DND-41 (cell line): ENCODE measurements at places on chromosomes 13 and 19.

DNA sequence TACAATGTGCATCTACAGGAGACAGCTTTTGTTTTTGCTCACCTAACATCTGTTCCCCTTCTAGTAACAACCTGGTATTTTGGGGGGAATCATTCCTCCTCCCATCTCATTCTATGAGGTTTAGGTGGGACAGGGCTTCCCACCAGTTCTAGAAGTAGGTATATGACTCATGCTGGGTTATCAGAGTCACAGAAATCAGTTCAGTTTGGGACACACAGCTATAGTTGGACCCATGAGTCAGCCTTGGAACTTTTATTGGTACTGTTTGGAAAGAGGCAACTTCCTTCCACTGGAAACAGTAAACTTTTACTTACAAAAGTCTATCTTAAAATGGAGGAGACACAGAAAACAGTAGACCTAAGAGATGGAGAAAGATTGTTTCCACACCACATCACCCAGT lies 185.5 kb downstream of the DNAJC3 start:
- no peak for DNase-seq
- no peaks in the 10 kb centered on the region for H3K36me3 ChIP-seq
- no peaks in the 10 kb centered on the region for H3K4me1 ChIP-seq
- H3K27me3 ChIP-seq: no peaks in the 10 kb centered on the region

DNA sequence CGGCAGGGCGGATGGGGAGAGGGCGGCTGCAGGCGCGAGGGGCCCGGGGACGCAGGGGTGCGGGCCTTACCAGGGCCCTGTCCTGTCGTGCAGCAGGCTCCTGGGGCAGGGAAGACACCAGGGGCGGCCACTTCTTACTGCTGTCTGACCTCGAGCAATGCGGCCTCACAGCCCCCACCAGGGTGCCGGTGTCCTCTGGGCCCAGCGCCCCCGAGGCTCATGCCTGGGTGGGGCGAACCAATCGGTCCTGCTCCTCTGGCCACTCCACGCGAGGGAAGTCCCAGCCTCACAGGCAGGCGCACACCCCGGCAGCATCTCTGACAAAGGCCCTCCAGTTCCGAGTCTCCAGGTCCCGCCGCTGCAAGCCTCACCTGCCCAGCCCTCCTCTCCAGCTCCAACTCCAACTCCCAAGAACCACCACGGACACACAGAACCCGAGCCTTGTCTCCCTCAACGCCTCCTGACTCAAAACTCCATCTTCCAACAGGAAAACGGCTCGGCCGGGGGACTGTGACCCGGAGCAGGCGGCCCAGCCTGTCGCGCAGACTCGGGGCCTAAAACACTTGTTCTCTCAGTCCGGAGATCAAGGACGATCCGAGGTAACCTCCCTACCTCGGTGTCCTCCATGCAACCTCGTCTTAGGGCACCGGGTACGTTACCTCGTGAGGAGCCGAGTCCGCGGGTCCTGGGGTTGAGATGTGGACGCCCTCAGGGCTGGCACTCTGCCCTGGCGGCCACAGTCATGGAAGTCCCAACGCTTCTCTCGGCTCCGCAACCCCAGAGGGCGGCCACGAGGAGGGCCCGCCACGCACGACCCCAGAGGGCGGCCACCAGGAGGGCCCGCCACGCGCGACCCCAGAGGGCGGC lies 6.5 kb downstream of the FGF22 start:
- H3K27me3 ChIP-seq: no peaks in the 10 kb centered on the region
- no peak overlapping the region for H3K4me3 ChIP-seq
- no peak for DNase-seq
- no peak overlapping the region for H3K27ac ChIP-seq

- peak overlapping the region; percentile 75 for H3K27ac ChIP-seq
- H3K27me3 ChIP-seq: no peaks in the 10 kb centered on the region
- H3K36me3 ChIP-seq: peaks cover 90% of the 10 kb centered on the region
- peaks cover 88% of the 10 kb centered on the region for H3K4me1 ChIP-seq
- H3K4me3 ChIP-seq: peak overlapping the region; percentile 24; the same call in 1 of the 2 replicates
These were observed 10.3 kb downstream of the GNA15 start for GRCh38 chr19:3145909-3146676.

- H3K27me3 ChIP-seq: peaks cover 5% of the 10 kb centered on the region
- DNase-seq: no peak
- no peaks in the 10 kb centered on the region for H3K4me1 ChIP-seq
- no peak overlapping the region for H3K4me3 ChIP-seq
These were observed 58.9 kb downstream of the ERICH4 start for GRCh38 chr19:41501854-41502253.

DNA sequence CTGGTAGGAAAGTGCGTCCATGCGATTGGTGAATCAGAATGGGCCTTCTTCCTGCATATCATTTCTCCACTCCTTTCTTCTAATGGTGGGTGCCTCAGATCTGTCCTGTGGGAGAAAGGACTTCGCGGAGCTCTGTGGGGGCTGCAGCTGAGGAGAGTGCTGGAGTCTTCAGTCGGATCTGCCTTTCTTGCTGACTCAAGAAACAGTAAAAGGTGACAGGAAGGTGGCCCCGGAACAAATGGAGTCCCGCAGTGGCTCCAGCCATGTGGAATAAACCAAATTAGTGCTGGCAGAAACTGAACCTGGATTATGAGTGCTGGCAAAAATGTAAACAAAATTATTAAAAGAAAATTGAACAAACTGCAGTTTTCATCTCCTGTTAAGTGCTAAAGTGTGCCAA lies 15.1 kb upstream of the GAS6 start:
- H3K4me1 ChIP-seq: no peaks in the 10 kb centered on the region
- H3K4me3 ChIP-seq: no peak overlapping the region
- H3K36me3 ChIP-seq: no peaks in the 10 kb centered on the region
- DNase-seq: no peak

GRCh38 chr19:35344511-35345031 lies 3.1 kb upstream of the FFAR1 start:
- H3K4me1 ChIP-seq: peaks cover 19% of the 10 kb centered on the region
- DNase-seq: no peak
- peaks cover 19% of the 10 kb centered on the region for H3K27me3 ChIP-seq
- H3K27ac ChIP-seq: no peak overlapping the region
- H3K4me3 ChIP-seq: no peak overlapping the region
- no peaks in the 10 kb centered on the region for H3K36me3 ChIP-seq

DNA sequence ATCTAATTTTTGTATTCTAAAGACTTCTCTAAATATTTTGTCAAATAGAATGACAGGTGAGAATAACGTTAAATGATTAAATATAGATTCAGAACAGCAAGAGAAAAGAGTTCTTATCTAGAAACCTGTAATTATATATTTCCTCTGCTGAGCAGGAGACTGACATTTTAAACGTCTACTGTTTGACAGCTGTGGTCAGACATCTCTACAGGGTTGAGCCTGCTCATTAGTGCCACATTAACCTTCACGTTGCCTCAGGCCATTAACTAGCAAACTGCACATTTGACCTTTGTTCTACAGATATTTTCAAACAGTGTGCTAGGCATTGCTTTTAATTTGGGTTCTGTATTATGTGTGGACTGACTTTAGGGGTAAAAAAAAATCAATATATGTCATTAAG lies 347.5 kb downstream of the GPC5 start:
- no peaks in the 10 kb centered on the region for H3K27me3 ChIP-seq
- H3K27ac ChIP-seq: no peak overlapping the region
- H3K4me3 ChIP-seq: no peak overlapping the region
- no peaks in the 10 kb centered on the region for H3K36me3 ChIP-seq
- DNase-seq: no peak

DNA sequence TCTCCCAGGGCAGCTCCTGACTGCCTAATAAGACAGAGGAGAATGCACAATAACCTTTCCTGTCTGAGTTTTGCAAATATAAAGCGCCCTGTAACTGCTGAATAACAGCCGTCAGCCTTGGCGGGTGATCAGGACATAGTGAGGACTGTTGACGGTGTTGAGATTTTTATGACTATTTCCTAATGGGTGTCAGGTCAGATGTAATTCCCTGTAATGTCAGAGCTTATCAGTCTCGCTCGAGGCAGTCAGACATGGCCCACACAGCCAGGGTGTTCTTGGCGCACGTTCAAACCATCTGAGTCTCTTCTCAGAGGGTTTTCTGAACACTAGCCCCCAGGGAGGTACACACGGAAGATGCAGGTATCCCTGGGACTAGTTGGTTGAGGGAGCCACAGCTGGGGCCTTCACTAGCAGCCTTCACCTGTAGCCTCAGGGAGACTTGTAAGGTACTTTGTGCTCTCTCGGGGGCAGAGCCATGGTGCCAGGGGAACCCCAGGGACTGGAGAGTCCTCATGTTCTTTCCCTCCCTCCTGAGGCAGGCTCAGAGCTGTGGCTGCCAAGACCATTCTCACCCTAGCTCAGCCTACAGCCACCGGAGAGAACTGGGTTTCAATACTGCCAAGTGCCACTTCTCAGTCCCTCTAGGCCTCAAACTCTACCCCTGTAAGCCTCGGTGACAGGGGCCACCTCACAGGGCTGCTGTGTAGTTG lies 213.1 kb downstream of the UQCRFS1 start:
- H3K4me1 ChIP-seq: no peaks in the 10 kb centered on the region
- H3K27me3 ChIP-seq: no peaks in the 10 kb centered on the region
- H3K4me3 ChIP-seq: no peak overlapping the region

DNA sequence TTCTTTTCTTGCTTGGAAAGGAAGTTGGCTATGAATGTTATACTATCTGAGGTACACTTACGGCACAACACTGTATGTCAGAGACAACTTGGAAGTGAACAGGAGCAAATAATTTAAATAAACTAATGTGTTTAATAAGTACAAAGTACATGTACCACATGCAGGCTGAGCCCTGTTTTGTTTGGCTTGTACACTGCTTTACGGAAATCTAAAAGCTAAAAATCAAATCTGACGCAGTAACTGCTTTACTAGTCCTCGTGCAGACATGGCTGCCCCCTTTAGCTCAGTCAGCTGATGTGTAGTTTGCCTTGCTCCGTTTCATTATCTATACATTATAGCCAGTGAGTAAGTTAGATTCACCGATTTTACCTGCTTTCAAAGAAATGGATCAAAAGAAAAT lies 36.5 kb downstream of the TDRD3 start:
- no peaks in the 10 kb centered on the region for H3K4me1 ChIP-seq
- H3K36me3 ChIP-seq: no peaks in the 10 kb centered on the region
- DNase-seq: no peak
- H3K27me3 ChIP-seq: no peaks in the 10 kb centered on the region
- no peak overlapping the region for H3K4me3 ChIP-seq

DNA sequence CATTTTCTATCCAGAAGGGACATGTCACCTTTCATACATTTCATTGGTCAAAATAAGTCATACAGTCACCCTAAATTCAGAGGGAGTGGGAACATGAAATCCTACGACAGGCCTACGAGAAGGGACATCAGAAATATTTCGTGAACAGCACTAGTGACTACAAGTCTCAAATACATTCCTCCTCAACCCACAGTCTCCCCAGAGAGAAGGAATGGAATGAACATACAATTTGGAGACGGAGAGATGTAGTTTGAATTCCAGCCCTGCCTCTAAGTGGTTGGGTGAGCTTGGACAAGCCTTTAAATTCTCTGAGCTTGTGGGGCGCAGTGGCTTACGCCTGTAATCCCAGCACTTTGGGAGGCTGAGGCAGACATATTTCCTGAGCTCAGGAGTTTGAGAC lies 9.9 kb downstream of the SERTM1 start:
- no peaks in the 10 kb centered on the region for H3K4me1 ChIP-seq
- H3K36me3 ChIP-seq: no peaks in the 10 kb centered on the region
- no peak overlapping the region for H3K4me3 ChIP-seq
- no peaks in the 10 kb centered on the region for H3K27me3 ChIP-seq
- no peak overlapping the region for H3K27ac ChIP-seq
- no peak for DNase-seq

GRCh38 chr13:101639711-101640110 lies 187.2 kb downstream of the ITGBL1 start:
- no peaks in the 10 kb centered on the region for H3K27me3 ChIP-seq
- H3K4me1 ChIP-seq: peaks cover 5% of the 10 kb centered on the region
- H3K27ac ChIP-seq: no peak overlapping the region
- DNase-seq: no peak
- no peaks in the 10 kb centered on the region for H3K36me3 ChIP-seq

DNA sequence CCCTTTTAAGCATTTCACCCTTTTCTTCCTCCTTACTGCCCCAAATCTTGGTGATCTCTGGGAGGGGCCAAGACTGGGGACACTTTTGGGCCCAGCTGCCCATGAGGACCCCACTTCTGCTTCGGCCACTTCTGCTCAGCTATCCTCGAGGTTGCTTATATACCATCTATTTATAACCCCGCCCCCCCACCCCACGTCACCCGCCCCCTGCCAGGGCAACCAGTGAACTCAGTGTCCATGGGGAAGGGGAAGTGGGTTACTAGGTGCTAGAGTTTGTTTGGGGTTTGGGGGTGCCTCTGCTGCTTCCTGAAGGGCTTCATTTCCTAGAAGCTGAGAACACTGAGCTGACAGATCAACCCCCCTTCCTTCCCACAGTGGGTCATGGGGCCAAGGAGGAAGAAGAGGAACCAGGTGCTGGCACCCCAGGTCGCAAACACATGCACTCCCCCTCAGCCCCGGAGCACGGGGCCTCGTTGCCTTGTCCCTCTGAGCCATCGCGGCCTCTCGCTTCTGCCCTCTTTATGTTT lies 6.1 kb upstream of the ADGRE5 start:
- H3K4me1 ChIP-seq: peaks cover 5% of the 10 kb centered on the region; the same call in 1 of the 2 replicates
- H3K27ac ChIP-seq: no peak overlapping the region
- DNase-seq: peak; percentile 66
